ENCODE measurements at places on chromosomes 5 and 9. TPM values are rescaled to one million over a fixed set of nuclear protein-coding genes. Genes with fewer than 3 reads are reported as not detected.

DNA sequence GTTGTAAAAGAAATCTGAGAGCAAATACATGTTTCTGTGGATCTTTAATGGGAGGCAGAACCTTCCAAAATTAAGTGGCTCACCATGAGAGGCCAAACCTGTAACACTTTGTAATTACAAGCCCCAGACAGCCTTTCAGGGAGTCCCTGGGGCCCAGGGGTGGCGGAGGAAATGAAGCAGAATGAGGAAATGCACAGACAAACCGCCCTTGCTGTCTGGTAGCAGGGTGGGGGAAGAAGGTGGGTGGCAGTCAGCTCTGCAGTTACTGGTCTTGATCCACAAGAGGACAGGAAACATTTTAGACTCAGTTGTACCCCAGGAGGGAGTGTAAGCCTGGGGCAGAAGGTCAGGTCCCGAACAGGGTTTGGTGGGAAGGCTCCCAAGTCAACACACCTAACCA is 6.5 kb downstream of the ARL14EPL start:
- no peak for DNase-seq

- DNase-seq: no peak
These were observed 895.1 kb downstream of the TLE1 start for GRCh38 chr9:80794197-80794596.

GRCh38 chr5:138132543-138132942 is 6.7 kb downstream of the NME5 start:
- DNase-seq: no peak

DNA sequence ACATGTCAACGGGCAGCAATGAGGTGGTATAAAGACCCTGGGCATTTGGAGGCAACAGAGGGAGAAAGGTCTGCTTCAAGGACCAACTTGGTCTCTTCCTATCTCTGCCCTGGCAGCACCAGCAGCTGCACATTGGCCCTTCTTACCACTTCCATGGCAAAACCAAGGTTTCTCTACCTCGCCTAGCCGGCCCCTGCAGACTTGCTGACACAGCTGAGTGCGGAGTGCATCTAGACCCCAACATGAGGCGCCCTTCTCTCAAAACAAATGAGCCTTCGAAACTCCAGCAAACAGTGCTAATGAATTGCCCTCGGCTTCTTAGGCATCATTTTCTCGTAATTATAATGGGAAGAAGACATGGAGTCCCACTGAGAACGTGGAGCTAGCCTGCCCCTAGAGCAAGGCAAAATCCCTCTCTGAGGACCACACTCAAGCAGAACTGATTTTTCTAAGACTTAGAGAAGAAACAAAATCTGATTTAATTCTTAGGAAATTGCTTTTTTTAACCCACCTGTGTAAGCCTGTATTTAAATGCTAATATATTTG is 42.1 kb downstream of the KCNMB1 start:
- no peak for DNase-seq

GRCh38 chr5:148972974-148973374 is 89.9 kb downstream of the SH3TC2 start:
- DNase-seq: no peak

GRCh38 chr9:16458696-16459420 is 411.6 kb downstream of the BNC2 start:
- DNase-seq: no peak

DNA sequence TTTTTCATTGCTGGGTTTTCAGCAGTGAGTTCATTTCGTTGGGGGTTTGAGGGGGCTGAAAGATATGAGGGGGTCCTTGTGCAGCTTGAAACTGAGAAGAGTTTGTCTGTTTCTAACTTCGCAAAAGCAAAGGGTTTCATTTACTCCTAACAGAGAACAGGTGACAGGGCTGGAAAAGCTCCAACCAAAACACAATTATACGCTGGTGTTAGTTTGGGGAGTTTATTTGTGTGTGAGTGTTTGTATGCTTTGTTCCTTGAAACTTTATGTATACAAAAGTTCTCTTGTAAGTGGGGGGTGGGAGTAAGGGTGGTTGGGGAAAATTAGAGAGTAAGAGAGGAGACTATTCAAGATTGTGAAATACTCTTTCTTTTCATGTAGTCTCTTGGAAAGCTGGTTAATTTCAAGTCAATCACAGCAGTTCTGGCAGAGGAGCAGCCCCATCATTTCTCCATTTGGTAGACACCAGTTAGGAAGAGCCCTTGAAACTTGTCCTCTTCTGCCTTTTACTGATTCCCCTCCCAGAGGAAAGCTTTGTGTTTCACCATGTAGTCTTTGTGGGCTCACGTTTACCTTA is 881 bp downstream of the TNFAIP8 start:
- no peak for DNase-seq

GRCh38 chr5:175837171-175837699 is 34.1 kb upstream of the CPLX2 start:
- DNase-seq: no peak

- DNase-seq: no peak
These were observed 45.6 kb downstream of the SLC6A7 start for GRCh38 chr5:150235500-150235854.

DNA sequence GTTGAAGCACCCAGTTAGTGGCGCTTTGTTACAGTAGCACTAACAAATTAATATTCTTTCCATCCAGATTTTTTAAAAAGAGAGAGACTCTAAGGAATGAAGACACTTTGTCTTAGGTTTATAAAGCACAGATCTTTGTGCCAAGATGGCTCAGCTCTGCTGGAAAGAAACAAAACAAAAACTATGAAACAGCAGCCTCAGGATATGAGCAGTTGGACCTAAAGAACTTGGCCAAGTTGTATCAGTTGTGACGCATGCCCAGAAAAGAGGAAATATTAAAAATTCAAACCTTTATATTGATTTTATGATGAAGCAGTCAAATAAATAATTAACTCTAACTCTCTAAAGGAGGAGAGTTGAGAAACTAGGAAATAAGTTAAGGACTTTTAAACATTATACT is 427.2 kb downstream of the SPOCK1 start:
- no peak for DNase-seq

SLC1A1 gene
- total RNA-seq: 8.2 TPM

TMOD1 gene
- 5.8 TPM for total RNA-seq

RASGEF1C gene
- total RNA-seq: not detected

LHX6 gene
- 20.9 TPM for total RNA-seq

GRHPR gene
- 80.5 TPM for total RNA-seq

PCDHGB3 gene
- 2.7 TPM for total RNA-seq

PRRX2 gene
- total RNA-seq: 8.5 TPM

Measured in mesenteric fat pad (tissue), 1 donor.